ENCODE measurements at places on chromosomes 12 and 14.
A peak's percentile ranks its signal among the peaks of the same experiment; 100 is the strongest.

DNA sequence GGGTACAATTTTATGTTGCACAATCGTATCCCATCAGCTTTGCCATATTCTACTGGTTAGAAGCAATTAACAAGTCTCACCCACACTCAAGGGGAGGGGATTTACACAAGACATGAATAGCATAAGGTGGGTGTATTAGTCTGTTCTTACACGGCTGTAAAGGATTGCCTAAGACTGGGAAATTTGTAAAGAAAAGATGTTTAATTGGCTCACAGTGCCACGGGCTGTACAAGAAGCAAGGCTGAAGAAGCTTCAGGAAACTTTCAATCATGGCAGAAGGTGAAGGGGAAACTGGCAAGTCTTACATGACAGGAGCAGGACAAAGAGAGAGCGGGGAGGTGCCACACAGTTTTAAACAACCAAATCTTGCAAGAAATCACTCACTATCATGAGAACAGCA lies 231.8 kb upstream of the AMIGO2 start:
- no peak for DNase-seq

DNA sequence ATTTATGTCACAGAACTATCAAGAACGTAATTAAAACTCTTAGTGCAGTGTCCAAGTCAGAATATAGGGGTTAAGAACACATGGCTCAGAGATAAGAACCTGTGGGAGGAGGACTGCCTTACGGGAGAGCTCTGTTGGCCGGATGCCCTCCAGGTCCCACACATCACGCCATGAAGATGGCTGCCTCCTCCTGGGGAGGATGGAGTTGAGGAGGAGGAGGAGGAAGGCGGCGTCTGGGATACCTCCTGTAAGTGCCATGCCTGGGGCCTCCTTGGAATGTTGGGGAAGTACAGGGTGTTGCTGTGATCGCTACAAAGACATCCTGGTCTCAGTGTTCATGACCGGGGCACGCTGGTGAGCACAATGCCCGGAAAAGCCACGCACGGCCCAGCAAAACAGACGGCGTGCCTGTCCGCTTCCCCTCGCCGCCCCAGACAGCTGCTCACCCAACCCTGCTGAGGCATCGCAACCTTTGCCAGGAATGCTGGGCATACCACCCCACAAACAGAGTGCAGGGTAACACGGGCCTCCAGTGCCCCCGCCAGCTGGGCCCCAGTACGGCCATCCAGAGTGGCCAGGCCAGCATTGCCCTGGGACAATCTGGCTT lies 28.7 kb upstream of the CD9 start:
- no peak for DNase-seq

DNA sequence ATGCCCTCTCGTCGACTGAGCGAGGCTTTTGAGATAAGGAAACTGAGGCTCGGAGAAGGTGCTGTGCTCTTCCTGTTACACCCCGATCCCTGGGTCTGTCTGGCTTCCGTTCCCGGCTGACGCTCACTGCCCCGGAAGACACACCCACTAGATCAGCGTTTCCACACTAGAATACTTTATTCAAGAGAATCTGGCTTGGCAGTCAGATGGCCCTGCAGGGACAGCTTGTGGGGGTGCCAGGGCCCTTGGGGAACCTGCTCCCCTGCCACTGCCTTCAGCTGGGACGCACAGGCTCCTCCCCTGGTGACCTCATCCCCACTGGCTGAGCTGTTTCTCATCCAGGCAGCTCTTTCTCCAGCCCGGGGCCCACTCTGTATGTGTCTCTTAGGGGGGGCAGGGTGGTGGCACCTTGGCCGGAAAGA lies 13.7 kb downstream of the PGF start:
- peak; percentile 51 for DNase-seq

DNA sequence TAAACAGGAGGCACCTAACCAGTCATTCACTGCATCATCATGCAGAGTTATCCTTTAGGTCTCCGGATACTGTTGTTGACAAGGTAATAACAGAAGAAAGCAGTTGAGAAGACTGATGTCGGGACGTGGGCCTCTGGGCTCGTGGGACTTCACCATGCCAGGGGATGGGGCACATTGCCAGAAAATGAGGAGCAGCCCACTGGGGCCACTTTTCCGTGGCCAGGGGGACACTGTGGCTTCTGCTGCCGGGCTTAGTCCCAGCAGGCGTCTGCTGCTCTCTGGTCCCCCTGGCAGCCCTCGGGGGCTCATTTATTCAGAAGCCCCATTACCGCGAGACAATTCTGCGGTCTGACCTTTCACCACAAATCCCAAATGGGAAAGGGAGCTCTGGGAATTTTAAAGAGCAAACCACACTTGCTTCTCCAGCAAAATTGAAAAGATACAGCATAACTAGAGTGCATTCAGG lies 201.2 kb downstream of the DAD1 start:
- no peak for DNase-seq

GRCh38 chr14:64444984-64445845 lies 20.1 kb upstream of the AKAP5 start:
- DNase-seq = no peak

GRCh38 chr12:58342736-58343135 lies 401.4 kb downstream of the ATP23 start:
- no peak for DNase-seq

- DNase-seq = peak; percentile 27
Observed at GRCh38 chr12:98594050-98594835, 757 bp downstream of the SLC25A3 start.

DNA sequence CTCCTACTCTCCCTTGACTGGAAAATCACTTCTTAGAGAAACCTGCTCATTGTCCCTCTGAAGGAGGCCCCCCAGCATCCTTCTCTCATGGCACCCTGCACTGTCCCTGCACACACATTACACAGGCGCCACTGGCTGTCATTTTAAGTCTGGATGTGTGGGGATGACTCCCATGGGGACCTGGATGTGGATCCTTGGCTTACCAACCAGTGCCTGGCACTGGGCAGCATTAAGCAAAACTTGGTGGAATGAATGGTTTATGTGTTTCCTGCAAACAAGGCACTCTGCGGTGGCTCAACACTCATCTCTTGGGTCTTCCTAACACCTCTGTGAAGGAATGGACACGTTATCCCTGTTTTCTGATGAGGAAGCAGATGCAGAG lies 162.4 kb downstream of the RBM19 start:
- DNase-seq = no peak

GRCh38 chr14:79395061-79395460 lies 816.2 kb downstream of the DIO2 start:
- no peak for DNase-seq

DNA sequence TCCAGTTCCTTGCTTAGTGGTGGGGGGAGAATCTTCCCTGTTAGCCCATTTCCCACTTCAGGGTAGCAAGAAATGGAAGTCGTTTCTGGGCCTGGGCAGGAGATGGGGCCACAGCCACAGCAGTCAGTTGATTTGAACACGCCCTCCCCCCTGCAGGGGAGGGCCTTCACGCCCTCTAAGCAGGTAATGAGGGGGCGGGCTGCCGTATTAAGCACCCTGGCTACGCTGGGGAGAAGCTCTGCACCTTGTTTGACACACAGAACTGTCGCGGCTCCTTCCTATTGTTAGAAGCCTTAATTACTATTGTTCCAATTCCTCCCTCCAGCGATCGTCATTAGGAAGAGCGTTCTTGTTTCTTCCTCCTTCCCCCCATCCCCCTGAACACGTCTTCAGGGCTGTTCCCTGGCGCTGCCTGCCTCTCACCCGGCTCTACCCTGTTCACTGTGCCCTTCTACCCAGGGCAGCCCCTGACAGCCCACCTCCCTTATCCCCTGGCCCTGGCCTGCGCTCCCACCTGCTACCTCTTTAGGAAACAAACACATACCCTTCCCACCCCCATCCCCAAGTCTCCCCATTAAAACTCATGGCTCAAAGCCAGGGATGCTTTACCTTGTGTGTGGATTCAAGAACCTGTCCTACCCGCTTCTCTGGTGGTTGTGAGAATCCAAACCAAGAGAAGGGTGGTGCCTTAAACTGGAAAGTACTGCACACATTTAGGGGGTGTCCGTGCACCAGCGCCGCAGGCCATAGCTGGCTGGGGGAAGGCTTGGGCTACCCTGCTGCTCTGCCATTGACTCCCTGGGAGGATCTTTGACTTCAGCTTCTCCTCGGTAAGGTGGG lies 137.6 kb downstream of the TSPAN9 start:
- DNase-seq = no peak

DNA sequence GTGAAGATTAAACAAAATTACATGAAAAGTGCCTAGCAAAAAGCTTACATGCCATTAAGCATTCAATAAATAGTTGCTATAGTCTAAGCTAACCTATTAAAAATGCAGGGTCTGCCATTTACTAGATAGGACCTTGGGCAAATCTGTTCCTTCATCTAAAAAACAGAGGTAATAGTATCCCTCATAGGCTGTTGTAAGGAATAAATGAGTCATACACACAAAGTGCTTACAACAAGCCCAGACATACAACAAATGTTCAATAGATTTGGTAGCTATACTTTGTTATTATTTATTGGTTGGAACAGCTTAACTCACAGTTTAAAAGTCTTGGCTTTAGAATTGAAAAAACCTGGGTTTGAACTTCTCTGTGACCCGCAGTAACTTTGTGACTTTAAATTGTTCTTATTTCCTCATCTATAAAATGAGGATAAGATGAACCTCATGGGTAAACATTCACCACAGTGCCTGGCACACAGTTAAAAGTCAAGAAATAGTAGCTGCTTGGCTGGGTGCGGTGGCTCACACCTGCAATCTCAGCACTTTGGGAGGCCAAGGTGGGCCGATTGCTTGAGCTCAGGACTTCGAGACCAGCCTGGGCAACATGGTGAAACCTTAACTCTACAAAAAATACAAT lies 24.7 kb downstream of the HEATR5A start:
- DNase-seq = no peak

GRCh38 chr14:94680862-94681288 lies 68.7 kb downstream of the SERPINA3 start:
- DNase-seq = no peak

DNA sequence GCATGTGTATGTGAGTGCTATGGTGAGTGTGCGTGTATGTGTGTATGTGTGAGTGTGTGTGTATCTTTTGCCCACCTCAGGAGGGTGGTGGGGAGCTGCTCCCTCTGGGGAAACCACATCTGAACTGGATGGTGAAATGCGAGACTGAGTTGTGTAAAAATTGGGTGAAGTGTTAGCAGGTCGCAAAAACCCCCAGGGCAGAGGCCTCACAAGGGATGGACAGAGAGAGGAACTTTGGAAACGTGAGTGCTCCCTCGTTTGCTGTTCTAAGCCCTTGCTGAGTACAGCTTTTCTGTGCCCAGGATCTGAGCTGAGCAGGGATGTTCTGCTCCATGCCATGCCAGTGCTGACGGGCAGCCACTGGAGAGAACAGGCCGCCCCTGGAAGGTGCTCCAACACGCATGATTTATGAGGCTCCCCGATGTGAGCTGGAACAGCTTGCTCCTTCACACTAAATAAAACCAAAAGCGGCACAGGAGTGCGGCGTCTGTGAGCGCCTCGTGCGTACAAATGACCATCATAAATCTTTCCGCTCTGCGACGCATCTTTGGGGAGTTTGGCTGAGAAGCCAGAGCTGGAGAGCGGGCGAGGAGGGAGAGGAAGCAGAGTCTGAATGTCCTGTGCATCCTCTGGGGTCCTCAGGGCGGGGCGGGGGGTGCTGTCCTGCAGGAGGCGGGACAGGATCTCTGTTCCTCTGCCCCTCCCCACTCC lies 14.1 kb upstream of the GALNT9 start:
- DNase-seq = no peak

- no peak for DNase-seq
Observed at GRCh38 chr12:59850268-59850667, 254.4 kb downstream of the SLC16A7 start.

DNA sequence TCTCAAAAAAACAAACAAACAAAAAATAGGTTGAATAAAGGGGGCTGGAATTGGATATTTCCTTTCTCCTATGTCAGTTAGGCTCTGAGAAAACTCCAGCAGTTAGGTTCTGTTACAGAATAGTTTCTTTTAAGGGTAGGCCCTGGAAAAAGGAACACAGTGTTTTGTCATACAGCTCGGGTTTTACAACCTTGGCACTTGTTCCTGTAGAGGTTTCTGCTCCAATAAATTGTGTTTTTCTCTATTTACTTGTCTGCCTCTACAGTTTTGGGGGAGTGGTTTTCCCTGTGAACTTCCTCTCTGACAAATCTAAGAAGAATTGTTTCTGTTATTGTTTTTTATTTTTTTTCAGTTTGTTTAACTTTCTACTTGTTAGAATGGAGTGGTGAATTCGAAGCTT lies 167.6 kb downstream of the ACSS3 start:
- DNase-seq = no peak

- DNase-seq = no peak
Observed at GRCh38 chr12:102903337-102904007, 13.6 kb downstream of the PAH start.

- no peak for DNase-seq
Observed at GRCh38 chr14:99808154-99808505, 14.9 kb downstream of the EML1 start.

DNA sequence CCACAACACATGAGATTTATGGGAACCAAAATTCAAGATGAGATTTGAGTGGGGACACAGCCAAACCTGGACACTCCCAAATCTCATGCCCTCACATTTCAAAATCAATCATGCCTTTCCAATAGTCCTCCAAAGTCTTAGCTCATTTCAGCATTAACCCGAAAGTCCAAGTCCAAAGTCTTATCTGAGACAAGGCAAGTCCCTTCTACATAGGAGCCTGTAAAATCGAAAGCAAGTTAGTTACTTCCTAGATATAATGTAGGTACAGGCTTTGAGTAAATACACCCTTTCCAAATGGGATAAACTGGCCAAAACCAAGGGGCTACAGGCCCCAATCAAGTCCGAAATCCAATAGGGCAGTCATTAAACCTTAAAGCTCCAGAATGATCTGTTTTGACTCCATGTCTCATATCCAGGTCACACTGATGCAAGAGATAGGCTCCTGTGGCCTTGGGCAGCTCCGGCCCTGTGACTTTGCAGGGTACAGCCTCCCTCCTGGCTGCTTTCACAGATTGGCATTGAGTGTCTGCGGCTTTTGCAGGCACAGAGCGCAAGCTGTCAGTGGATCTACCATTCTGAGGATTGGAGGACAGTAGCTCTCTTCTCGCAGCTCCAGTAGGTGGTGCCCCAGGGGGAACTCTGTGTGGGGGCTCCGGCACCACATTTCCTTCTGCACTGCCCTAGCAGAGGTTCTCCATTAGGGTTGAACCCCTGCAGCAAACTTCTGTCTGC lies 60.1 kb downstream of the LRIG3 start:
- DNase-seq = no peak

DNA sequence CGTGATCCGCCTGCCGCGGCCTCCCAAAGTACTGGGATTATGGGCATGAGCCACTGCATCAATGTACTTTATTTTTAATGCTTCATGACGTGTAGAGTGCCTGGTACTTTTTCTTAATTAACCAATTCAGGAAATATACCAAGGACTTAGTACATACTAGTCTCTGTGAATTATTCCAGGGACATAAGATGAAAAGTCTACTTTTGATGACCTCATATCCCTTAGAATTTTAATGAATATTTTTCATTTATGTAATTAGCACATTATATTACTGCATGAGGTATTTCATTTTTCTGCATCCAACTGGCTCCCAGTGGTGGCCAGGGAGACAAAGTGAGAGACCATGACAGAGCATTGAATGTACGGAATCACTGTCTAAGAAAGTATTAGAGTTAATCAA lies 577.7 kb upstream of the NOVA1 start:
- no peak for DNase-seq

GRCh38 chr14:69356903-69357543 lies 41.1 kb downstream of the ERH start:
- no peak for DNase-seq

- DNase-seq = no peak
Observed at GRCh38 chr12:6068227-6068626, 56.2 kb downstream of the VWF start.
